Progenitor cell of endocrine pancreas (in vitro differentiated cells): ENCODE measurements at places on chromosomes 16 and 17. TPM values are rescaled to one million over a fixed set of nuclear protein-coding genes. Genes with fewer than 3 reads are reported as not detected.

CA5A gene
- 0.36 TPM in 1 of 2 replicates, not detected in the other for total RNA-seq

SOX9 gene
- total RNA-seq: 190 and 219 TPM in 2 replicates

UTS2R gene
- total RNA-seq: 0.22 TPM in 2 replicates

HAS3 gene
- total RNA-seq: 1.1 and 2.1 TPM in 2 replicates

MT1G gene
- 1.8 and 2.9 TPM in 2 replicates for total RNA-seq

TSNAXIP1 gene
- total RNA-seq: 12.3 and 14.5 TPM in 2 replicates

FBXW10 gene
- total RNA-seq: 0.12 and 0.20 TPM in 2 replicates

GNGT2 gene
- not detected in 2 replicates for total RNA-seq

MYH2 gene
- total RNA-seq: not detected in 2 replicates

SLC16A11 gene
- 0.84 and 1.4 TPM in 2 replicates for total RNA-seq

CLEC18A gene
- 3.4 and 4.1 TPM in 2 replicates for total RNA-seq
